ENCODE measurements at places on chromosomes 2 and 18. TPM values are rescaled to one million over a fixed set of nuclear protein-coding genes. Genes with fewer than 3 reads are reported as not detected.

The GALNT3 gene
- total RNA-seq, result 7.9 TPM

The GPR75 gene
- total RNA-seq, result 2.1 TPM

The SERPINB7 gene
- total RNA-seq, result not detected

The IL36RN gene
- total RNA-seq, result not detected

The FABP1 gene
- not detected for total RNA-seq

The VWA3B gene
- not detected for total RNA-seq

The PAX3 gene
- total RNA-seq, result not detected

The C1QL2 gene
- not detected for total RNA-seq

The SULT1C2 gene
- total RNA-seq, result not detected

The SLC9A4 gene
- total RNA-seq, result 0.13 TPM

The EFEMP1 gene
- total RNA-seq, result not detected

The MTCL1 gene
- 2.9 TPM for total RNA-seq

The ALPG gene
- not detected for total RNA-seq

The SH3YL1 gene
- total RNA-seq, result 28.7 TPM

The KIF5C gene
- 4.8 TPM for total RNA-seq

The ALKAL2 gene
- 0.43 TPM for total RNA-seq

The LYPD6 gene
- not detected for total RNA-seq

The GKN1 gene
- total RNA-seq, result not detected

The MTX2 gene
- total RNA-seq, result 12.4 TPM

The PHLPP1 gene
- 4.5 TPM for total RNA-seq

The MEIS1 gene
- not detected for total RNA-seq

The NR4A2 gene
- 1.4 TPM for total RNA-seq

The KCNE4 gene
- not detected for total RNA-seq

The ARMC9 gene
- 0.51 TPM for total RNA-seq

Measured in activated naive CD4-positive, alpha-beta T cell treated with anti-CD3 and anti-CD28 coated beads, Interleukin-2, amount 10 ng/mL, durations not matched to agents 5 hours and 36 hours (primary cell).